Activated CD8-positive, alpha-beta T cell treated with anti-CD3 and anti-CD28 coated beads for 36 hours (primary cell): ENCODE measurements at places on chromosomes 7 and 10. TPM values are rescaled to one million over a fixed set of nuclear protein-coding genes. Genes with fewer than 3 reads are reported as not detected.

- DNase-seq: no peak
Observed at GRCh38 chr10:78514459-78514858, 480.8 kb downstream of the RPS24 start.

- no peak for DNase-seq
Observed at GRCh38 chr7:55147101-55147500, 128.3 kb downstream of the EGFR start.

DNA sequence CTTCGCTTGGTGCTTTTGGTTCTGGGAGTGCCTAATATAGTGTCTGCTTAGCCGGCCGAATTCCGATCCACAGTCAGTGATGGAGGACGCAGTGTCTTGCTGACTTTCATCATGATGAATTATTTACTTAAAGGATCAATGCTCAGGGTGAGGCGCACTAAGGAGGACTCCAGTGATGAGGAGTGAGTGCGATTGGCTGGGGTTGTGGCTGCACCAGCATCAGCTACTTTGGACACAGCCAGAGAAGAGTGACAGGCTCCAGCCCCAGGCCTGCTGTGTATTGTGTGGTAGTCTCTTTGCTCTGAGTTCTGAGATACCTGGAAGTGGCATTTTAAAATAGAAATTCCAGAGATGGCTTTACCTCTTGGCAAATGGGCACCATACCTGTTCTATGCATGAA, 73.3 kb upstream of the ANLN start:
- no peak for DNase-seq

DNA sequence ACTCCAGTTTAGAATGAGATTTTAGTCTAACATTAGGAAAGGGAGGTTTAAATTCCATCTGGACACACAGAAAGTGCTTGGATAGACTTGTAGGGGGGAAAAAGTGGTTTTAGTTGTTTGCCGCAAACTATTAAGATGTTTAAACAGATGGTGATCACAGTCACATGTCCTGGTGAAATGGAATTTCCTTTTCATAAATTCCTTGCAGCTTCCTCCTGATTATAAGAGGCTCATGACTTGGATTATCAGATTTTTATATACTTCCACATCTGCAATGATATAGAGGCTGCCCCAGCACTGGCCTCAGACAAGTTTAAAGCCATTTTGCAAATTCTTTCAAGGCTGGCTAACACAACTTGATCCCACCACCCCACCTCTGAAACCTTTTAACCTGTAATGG, 106.4 kb upstream of the ARMC3 start:
- no peak for DNase-seq

DNA sequence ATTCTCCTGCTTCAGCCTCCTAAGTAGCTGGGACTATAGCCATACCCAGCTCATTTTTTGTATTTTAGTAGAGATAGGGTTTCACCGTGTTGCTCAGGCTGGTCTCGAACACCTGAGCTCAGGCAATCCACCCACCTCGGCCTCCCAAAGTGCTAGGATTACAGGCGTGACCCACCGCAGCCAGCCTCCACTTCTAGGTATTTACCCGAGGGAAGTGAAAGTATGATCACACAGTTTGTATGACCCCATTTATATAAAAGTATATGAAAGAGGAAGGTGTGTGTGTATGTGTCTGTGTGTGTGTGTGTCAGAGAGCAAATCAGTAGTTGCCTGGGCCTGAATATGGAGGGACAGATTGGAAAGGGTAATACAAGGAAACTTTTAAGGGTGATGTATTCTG, 2.0 kb upstream of the PURB start:
- DNase-seq: peak; percentile 28

- no peak for DNase-seq
Observed at GRCh38 chr7:72098807-72099580, 313.1 kb downstream of the CALN1 start.

DNA sequence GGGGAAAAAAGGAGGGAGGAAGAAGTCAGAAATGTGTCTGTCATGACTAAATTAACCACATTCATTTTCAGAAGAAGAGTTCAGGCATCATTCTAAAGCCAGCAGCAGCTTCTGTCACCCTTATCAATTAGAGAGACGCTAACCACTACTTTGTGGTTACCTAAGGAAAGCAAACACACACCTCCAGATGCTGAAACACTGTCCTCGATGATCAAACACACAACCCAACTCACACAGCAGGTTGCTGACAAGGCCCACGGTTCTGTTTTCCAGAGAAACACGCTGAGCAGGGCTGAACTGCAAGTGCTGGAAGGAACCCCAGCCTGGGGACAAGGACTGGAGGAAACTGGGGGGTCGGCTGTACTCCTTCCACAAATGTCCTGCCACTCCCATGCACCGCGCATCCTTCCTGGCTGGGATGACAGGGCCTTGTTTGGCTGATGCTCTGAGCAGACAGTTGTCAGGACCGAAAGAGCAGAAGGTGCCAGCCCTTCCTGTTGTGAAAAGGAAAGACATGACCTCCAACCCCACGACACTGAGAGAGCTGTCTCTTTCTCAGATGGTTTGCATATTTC, 36.6 kb downstream of the PRKCQ start:
- peak; percentile 68 for DNase-seq

DNA sequence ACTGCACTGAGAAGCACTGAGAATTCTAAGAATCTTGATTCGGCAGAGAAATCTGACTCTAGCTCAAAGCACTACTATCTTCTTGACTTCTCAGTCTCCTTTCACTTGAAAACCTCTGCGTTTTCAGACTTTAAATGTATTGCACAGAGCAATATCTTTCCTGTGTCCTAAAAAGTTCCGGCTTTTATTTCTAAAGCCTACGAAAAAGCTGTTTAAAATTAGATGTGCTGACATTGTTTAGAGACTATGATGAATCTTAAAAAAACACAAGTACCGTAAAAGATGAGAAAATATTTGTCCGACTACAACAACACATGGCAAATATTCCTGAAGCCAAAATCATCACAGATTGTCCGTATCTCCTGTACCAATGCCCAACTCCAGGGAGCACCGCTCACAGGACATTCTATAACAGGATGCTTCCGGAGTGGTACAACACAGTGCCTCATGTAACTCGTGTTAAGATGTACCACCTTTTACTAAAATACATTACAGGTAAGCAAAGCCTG, 136.9 kb downstream of the CUBN start:
- DNase-seq: no peak

GRCh38 chr10:51269821-51270220, 195.5 kb downstream of the PRKG1 start:
- no peak for DNase-seq

- DNase-seq: no peak
Observed at GRCh38 chr7:28840592-28840995, 117.5 kb downstream of the TRIL start.

DNA sequence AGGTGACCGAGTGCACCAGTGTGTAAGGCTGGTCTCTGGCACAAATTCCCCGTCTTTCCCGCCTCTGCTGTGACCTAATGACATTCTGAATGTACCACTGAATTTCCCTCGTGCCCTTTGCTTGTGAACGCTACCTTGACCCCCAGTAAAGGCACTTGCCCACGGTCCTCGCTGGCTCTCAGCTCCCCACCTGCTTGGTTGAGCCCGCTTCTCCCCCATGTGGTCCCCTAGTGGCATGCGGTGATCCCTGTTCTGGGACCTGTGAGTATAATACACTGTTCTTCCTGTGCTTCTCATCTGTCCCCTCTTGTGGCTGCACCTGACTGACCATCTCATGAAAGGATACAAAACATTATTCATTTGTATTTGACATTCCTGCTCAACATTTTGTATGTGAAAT, 495.7 kb downstream of the INHBA start:
- no peak for DNase-seq

The PIK3AP1 gene
- total RNA-seq: 4.7 TPM

The CALHM3 gene
- not detected for total RNA-seq

The TAF5 gene
- total RNA-seq: 11.1 TPM
